ENCODE measurements at places on chromosomes 3 and 15.

- DNase-seq: no peak
Measured at GRCh38 chr3:59865351-59865750, 815.5 kb upstream of the CFAP20DC start.

GRCh38 chr3:8001307-8001706, 500.3 kb upstream of the LMCD1 start:
- DNase-seq: no peak

DNA sequence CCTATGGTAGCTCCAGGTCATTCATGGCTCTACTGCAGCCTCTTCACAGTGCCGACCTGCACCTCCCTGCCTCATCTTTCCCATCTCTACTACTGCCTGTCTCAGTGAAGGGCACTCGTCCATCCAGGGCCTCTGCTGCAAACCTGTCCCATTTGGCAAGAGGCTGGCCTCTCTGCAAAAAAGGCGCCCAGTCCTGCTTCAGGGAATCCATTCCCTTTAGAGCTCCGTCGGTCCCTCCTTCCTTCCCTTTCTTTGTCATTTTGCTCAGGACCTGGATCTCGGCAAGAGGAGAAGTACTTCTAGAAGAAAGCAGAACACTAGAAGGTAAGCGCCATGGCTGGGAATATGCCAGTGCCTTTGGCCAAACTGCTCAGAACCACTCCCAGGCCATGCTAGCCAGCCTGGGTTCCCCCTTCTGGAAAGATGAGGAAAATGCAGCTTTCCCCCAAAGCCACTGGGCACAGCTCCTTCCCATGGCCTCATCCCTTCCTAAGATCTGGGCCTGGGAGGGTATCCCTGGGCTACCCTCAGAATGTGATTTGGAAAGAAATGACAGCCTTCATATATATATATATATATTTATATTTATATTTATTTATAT, 6.4 kb upstream of the ISL2 start:
- DNase-seq: no peak

GRCh38 chr3:153567556-153567955, 405.5 kb downstream of the RAP2B start:
- DNase-seq: no peak

DNA sequence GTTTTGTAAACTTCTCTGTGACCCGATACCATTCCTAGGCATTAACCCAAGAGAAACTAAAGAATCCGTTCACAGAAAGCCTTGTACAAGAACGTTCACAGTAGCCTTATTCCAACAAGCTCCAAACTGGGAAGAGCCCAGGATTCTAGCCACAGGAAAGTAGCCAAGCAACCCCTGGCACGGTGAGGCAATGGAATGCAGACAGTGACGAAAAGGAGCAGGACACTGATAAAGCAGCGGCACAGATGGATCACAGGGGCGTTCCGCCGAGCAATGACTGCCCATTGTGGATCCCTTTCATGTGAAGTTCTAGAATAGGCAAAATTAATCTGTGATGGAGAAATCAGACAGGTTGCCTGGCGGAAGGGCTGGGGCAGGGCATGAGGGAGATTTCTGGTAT, 198.7 kb upstream of the CHRNA7 start:
- DNase-seq: no peak

GRCh38 chr3:45980229-45980813, 15.3 kb downstream of the FYCO1 start:
- no peak for DNase-seq

GRCh38 chr15:36960947-36961227, 139.5 kb downstream of the MEIS2 start:
- DNase-seq: no peak

- no peak for DNase-seq
Measured at GRCh38 chr3:16362770-16363169, 97.8 kb downstream of the OXNAD1 start.

DNA sequence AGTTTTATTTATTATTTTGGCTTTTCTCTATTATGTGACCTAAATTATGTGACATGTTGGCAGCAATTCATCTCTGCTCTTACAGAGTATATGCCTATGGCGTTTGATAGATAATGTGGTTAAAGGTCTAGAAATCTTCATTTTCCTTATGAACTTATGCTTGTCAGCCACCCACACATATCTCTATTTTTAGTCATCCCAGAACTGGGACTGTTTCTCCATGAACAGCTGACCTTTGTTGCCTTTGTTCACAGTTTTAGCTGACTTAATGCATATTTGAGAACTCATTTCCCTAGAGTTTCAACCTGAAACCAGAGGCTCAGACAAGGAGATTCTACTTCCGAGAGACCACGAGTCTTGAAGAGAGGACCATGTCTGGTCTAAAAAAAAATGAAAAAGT, 176.5 kb downstream of the RAP2B start:
- DNase-seq: no peak

DNA sequence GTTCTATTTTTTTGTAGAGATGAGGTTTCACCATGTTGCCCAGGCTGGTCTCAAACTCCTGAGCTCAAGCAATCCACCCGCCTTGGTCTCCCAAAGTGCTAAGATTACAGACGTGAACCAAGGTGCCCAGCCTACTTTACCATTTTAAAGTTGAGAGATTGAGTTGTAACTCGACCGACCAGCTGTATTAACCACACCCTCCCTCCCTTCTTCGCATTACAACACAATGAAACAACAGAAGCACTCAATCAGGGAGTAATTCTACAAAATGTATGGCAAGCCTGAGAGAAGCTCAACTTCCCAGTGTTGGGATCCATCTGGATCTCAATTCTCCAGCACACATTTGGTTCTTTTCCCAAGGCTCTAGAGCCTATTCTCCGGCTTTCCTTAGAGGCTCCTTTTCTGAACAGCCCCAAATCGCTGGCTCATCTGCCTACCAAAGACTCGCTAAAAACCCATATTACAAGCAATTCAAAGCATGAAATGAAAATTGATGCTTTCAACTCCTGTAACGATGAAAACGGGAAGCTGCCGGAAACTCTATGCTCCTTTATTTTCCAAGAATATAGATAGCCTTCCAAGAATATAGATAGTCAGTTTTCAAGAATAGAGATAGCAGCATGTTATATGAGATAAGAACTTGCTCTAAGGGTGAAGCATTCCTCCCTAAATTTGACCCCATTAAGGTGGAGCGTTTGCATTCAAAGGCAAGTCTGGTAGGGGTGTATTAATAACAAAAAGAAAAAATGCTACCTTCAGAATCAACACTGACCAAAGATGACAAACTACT, 450.9 kb downstream of the MAGI1 start:
- DNase-seq: no peak

DNA sequence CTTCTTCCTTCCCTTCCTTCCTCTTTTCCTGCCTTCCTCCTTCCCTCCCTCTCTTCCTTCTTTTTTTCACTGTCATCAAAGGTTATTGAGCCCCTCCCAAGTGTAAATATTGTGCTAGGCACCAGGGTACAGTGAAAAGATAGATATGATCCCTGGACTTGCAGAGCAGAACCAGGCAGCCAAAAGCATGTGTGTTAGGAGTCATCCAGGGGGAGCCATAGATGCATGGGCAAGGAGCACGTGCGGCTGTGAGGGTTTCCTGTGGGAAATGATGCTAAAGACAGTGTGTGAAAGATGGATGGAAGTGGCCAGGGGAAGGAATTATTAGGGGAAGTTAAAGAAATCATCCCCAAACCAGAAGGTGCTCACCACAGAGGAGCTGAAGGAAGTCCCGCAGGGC, 65.2 kb downstream of the NR2F2 start:
- DNase-seq: no peak

DNA sequence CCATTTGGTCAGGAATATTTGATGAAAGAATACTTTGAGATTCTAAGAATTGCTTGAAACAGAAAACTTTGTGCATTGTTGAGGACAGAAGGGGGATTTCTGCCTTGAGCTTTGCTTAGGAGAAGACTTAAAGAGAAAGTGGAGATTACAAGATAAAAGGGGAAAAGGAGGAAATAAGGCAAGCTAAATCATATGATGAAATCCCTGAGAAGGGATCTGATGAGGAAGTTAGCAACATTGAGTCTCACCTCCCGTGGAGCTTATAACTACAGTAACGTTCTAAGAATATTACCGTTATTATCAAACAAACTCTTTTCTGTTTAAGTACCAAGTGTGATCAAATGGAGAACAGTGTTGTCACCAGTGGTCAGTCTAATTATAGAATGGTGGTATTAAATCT, 414.7 kb upstream of the NAALADL2 start:
- no peak for DNase-seq

- no peak for DNase-seq
Measured at GRCh38 chr3:9079676-9080075, 116.4 kb upstream of the RAD18 start.

DNA sequence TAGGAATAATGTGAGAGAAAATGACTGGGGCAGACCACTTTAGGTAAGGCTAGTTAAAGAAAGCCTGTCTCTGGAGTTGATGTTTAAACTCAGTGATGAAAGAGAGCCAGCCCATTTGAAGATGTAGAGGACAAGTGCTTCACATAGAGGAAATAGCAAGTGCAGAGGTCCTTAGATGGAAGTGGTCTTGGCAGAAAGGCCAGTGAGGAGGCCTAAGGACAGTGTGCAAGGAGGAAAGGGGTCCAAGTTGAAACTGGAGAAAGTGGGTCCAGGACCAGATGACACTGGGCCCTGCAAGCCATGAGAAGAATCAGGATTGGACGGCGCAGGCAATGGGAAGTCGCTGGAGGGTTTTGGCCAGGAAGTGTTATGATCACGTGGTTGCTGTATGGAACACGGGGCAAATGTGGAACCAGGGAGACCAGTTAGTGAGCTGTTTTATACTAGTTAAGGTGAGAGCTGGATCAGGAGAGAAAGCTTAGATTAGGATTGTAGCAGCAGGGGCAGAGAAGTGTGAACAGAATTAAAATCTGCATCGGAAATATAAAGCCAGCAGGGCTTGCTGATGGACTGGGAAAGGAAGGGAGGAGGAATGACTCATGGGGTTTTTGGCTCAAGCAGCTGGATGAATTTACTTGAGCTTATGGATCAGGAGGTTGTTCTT, 48.0 kb upstream of the SCAANT1 start:
- DNase-seq: no peak

DNA sequence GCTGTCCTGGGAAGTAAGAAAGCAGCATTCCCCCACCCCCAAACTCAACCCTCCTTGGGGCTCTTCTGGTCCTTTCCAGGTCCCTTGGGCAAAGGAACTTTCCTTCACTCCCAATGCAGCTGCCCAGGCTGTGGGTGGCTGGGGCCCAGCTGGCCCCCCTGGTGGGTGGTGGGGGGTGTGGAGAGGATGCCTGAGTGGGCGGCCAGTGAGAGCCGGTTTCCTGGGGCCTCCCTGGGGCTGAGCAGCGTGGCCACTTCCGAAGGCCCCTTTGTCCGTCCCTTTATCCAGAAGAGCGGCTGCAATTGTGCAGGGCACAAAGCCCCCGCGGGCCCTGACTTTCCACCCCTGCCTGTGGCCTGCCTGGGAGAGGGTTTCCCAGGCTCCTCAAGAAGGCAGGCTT, 61.0 kb downstream of the RHCG start:
- DNase-seq: no peak

DNA sequence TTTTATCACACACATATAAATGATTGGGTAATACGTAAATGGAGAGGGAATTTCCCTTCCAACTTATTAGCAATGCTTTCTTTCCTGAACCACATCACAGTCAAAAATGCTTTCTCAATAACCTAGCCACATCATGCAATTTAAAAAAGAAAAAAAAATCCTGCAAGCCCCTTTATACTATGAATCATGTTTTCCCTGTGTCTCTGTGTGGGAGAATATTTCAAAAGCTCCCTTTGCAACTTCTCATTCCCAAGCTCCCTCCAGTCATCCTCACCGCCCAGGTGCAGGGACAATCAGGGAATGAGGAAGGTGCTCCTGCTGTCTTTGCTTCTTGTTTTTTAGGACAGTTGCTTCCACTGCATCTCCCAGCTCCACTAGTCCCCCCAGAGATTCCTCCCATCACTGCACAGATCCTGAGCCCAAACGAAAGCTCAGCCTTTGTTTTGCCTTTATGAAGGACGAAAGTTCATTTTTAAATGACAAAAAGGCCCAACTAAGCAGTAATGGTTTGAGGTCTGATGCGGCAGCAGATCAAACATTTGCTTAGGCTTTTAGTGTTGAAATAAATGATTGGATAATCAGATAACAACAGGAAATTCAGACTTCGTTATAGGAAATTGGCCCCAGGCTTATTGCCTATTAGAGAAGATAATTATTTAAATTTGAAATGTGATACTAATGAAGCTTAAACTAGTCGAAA, 47.8 kb upstream of the ADGRG7 start:
- DNase-seq: no peak

GRCh38 chr15:93825682-93826081, 405.7 kb upstream of the MCTP2 start:
- DNase-seq: no peak

DNA sequence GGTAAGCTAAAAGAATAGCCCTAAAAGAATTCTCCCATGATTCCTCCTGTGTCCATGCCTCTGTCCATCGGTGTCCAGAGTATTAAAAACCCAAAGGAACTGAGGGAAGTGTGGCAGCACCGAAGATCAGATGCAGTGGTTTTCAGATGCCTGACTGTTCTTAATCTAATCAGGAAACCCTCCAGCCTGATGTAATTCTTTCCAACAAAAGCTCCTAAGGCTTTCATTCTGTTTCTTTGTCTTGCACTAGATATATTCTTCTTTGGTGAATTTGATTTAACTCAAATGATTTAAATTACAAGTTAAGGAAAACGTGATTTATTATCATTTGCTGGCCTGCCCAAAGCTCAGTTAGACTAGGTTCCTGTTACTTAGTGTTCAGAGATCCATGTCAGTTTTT, 71.2 kb downstream of the ARHGAP31 start:
- no peak for DNase-seq

- DNase-seq: no peak
Measured at GRCh38 chr3:152444029-152444641, 175.4 kb downstream of the MBNL1 start.

GRCh38 chr3:172869784-172870518, 119.4 kb downstream of the ECT2 start:
- DNase-seq: no peak

DNA sequence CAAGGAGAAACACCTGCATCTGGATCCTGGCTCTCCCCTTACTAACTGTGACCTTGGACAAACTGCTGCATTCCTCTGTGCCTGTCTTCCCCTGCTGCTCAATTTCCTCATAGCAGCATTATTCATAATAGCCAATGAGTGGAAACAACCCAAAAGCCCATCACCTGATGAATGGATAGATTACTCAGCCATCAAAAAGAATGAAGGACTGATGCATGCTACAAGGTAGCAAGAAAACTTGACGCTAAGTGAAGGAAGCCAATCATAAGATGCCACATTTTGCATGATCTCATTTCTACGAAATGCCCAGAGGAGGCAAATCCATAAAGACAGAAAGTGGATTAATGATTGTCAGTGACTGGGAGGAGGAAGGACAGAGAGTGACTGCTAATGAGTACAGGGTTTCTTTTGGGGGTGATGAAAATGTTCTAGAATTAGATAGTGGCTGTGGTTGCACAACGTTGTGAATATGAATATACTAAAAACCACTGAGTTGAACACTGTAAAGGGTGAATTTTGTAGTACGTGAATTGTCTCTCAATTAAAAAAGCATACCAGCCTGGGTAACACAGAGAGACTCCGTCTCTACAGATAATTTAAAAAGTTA, 11.2 kb downstream of the IGDCC4 start:
- DNase-seq: no peak
